ENCODE measurements at places on chromosomes 1 and 21. TPM values are rescaled to one million over a fixed set of nuclear protein-coding genes. Genes with fewer than 3 reads are reported as not detected.

- H3K27ac ChIP-seq = no peak overlapping the region
- H3K4me3 ChIP-seq = no peak overlapping the region
- DNase-seq = no peak
- no peaks in the 10 kb centered on the region for H3K27me3 ChIP-seq
- H3K4me1 ChIP-seq = no peaks in the 10 kb centered on the region
Measured at GRCh38 chr1:186884251-186884650, 55.5 kb downstream of the PLA2G4A start.

FAM43B gene
- not detected for total RNA-seq

GRCh38 chr1:108803548-108803947 is 53.3 kb downstream of the AKNAD1 start:
- H3K27ac ChIP-seq = no peak overlapping the region
- H3K36me3 ChIP-seq = no peaks in the 10 kb centered on the region
- no peak for DNase-seq
- H3K4me1 ChIP-seq = no peaks in the 10 kb centered on the region
- H3K27me3 ChIP-seq = no peaks in the 10 kb centered on the region

- no peak for DNase-seq
- H3K27ac ChIP-seq = no peak overlapping the region
- H3K36me3 ChIP-seq = no peaks in the 10 kb centered on the region
- peaks cover 5% of the 10 kb centered on the region for H3K27me3 ChIP-seq
- H3K4me1 ChIP-seq = no peaks in the 10 kb centered on the region
Measured at GRCh38 chr1:37616330-37616729, 18.4 kb downstream of the RSPO1 start.

POGK gene
- 34.6 TPM for total RNA-seq

- no peak overlapping the region for H3K4me3 ChIP-seq
- no peak for DNase-seq
Measured at GRCh38 chr1:11961230-11961629, 19.0 kb upstream of the MFN2 start.

- H3K4me3 ChIP-seq = no peak overlapping the region
- no peak overlapping the region for H3K27ac ChIP-seq
Measured at GRCh38 chr1:231693361-231694074, 66.9 kb downstream of the DISC1 start.

MIGA1 gene
- total RNA-seq = 5.1 TPM

OR2T6 gene
- total RNA-seq = not detected

Measured in GM12878 (cell line).